Activated T-cell treated with anti-CD3 and anti-CD28 coated beads, Interleukin-2, amount 50 U/mL, for 72 hours (primary cell): ENCODE measurements at places on chromosomes 7 and 10. TPM values are rescaled to one million over a fixed set of nuclear protein-coding genes. Genes with fewer than 3 reads are reported as not detected.

GRCh38 chr10:13681528-13681927 lies 94.8 kb downstream of the PRPF18 start:
- DNase-seq = no peak

GRCh38 chr10:30282221-30282620 lies 66.9 kb downstream of the MTPAP start:
- no peak for DNase-seq

GRCh38 chr10:30722956-30723620 lies 93.5 kb upstream of the LYZL2 start:
- DNase-seq = no peak

GRCh38 chr10:68655620-68656126 lies 65.4 kb upstream of the CCAR1 start:
- no peak for DNase-seq

The CCDC146 gene
- 3.8 TPM for total RNA-seq

The GLCCI1 gene
- 26.1 TPM for total RNA-seq
